ENCODE measurements at places on chromosomes 2 and 18.

DNA sequence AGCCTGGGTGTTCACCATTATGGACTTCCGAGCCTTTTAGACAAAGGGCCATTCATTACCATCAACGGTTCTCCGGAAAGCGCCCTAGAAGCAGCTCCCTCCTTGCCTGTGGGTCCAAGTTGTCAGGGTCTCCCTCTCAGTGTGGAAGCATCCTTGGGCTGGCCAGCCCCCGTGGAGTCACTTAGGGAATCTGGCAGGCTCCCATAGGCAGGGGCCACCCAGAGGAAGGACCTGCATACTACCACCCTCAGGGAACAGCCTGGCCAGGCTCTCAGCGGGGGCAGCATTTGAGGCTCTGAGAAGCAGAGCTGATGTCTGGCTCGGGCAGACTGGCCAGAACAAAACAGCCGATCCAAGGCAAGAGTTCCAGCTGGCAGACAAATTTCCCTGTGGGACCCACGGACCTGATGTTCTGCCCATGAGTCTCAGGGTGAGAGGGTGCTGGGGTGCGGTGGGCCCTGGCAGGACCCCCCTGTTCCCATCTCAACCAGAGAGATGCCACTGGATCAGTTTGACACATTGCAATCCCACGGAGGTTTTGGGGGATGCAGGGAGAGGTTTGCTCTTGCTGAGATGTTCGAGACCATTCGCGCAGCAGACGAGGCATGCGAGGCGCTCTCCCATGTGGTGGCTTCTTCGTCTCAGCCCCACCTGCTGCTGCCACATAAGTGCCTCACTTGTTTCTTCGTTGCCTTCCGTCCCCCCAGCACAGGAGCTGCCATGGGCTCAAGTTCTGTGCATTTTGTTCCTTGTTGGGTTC, 56.9 kb downstream of the ACKR3 start:
- no peak for DNase-seq

GRCh38 chr18:31232013-31232412, 69.4 kb upstream of the DSC1 start:
- no peak for DNase-seq

DNA sequence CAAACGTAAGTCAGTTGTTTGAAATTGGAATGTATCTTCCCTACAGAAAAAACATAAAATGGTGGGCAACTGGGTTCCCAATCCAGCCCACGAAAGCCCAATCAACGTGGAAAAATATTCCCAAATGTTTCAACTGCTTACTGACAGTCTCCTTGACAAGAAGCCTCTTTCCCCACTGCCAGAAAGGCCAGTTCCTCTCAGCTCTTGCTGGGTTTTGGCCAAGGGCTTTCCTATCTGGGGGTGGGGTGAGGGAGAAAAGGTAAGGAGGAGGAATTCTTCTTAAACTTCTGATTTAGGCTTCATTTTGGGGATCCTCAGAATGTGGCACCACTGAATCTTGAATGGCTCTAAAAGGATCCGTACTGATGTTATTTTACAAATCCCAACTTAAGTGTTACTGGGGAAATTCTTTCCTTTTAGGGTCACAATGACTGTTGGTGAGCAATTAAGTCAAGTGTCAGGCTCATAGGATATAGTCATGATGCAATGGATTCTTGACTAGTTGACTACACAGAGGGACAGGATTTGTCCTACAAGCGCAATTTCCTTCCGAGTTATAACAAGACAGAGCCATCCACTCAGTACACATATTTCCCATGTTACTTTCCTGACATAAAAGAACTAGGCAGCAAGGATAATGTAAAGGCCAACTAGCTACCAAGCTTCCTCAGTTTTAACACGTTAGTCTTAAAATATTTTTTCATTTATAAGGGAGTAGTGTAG, 73.6 kb downstream of the SPRED2 start:
- DNase-seq = no peak

GRCh38 chr2:60479226-60480088, 74.0 kb downstream of the BCL11A start:
- DNase-seq = no peak
